ENCODE measurements at places on chromosomes 2 and 18.
A peak's percentile ranks its signal among the peaks of the same experiment; 100 is the strongest.

DNA sequence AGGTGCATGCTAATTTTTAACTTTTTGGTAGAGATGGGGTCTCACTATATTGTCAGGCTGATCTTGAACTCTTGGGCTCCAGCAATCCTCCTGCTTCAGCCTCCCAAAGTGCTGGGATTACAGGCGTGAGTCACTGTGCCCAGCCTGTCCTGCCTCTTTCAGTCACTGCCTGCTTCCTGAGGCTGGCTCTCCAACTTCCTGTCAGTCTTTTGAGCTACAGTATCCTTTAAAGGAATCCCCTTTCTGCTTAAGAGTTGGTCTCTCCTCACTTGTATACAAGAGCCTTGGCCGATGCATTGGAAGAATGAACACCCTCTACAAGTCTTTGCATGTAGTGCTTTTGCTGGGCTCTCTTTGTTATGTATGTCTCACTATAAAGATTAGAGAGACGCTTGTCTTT, 88.4 kb upstream of the SMAD2 start:
- DNase-seq = no peak

DNA sequence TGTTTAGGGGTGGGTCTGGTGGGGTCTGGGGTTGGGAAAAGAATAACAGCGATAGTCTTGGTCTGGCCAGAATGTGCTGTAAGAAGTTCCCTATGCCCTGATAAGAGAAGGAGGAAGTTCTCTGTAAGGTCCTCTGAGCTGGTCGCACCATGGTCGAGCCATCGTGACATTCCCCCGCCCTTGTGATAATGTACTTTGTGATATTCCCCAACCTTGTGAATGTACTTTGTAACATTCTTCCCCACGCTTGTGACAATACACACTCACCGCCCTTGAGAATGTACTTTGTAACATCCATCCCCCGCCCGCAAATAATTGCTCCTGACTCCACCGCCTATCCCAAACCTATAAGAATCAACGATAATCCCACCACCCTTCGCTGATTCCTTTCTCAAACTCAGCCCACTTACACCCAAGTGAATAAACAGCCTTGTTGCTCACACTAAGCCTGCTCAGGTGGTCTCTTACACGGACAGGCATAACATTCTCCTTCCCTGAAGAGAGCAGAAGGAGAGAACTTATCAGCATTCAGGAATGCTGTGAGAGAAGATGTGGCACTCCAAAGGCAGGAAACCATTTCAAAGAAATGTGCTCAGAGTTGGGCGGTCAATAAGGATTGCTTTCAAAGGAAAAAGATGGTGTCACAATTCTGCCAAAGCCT, 17.8 kb upstream of the DUSP19 start:
- no peak for DNase-seq

- DNase-seq = peak; percentile 70
Observed at GRCh38 chr2:201118121-201118960, 2.4 kb downstream of the CFLAR start.

DNA sequence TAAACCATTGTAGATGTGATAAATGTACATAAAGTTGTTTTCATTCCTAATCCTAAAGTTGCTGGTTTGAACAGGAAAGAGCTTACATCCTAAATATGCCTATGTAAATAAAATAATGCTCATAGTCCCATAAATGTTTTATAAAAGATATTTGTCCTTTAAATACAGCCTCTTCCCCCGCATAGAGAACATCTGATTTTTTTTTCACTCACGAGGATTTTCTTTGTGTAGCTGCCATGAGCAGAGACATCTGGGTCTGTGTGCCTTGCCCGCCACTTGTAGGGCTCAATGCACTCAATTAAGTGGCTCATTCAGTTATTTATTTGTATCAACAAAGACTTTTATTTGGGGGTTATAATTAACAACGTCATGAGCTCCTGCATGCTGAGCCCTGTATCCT, 72.8 kb downstream of the SOWAHC start:
- no peak for DNase-seq

- no peak for DNase-seq
Observed at GRCh38 chr2:96241227-96241626, 24.6 kb downstream of the TMEM127 start.

- peak; percentile 93 for DNase-seq
Observed at GRCh38 chr2:41840702-41841551, 206.9 kb upstream of the PKDCC start.

DNA sequence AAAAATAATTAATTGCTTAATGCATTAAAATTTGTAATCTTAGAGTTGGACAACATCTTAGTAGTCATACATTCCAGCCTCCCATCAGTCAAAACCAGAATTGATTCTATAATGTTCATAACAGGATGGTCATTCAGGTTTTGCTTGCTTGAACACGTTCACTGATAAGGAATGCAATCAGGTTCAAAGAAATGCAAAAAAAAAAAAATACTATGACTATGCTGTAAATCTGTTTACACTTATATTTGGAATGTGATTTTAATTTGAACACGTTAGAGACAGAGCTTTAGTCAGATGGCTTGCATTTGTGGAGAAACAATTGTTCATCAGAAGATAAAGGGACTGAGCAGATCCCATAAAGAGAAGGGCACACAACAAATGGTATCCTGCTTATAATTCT, 131.3 kb upstream of the UNC80 start:
- no peak for DNase-seq

GRCh38 chr2:147223119-147223518, 621.7 kb upstream of the ACVR2A start:
- no peak for DNase-seq

- DNase-seq = no peak
Observed at GRCh38 chr2:105405291-105405690, 6.4 kb upstream of the FHL2 start.

DNA sequence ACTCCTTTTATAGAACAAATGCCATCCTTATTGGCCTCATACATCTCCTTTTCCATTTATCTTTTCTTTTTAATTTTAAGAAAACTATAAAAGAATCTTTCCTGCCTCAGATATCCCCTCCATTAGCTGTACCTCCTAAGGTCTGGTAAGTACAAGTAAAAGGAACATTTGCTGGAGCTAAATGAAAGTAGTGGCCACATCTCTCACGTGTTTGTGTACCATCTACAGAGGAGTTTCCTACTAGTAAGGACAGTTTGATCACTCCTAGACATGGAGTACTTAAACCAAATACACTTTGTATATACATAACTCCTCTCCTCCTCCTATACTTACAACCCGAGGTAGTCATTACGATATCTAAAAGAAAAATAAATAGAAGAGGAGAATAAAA, 504.8 kb downstream of the LRRTM4 start:
- no peak for DNase-seq

GRCh38 chr18:41858761-41859555, 96.1 kb upstream of the PIK3C3 start:
- no peak for DNase-seq

DNA sequence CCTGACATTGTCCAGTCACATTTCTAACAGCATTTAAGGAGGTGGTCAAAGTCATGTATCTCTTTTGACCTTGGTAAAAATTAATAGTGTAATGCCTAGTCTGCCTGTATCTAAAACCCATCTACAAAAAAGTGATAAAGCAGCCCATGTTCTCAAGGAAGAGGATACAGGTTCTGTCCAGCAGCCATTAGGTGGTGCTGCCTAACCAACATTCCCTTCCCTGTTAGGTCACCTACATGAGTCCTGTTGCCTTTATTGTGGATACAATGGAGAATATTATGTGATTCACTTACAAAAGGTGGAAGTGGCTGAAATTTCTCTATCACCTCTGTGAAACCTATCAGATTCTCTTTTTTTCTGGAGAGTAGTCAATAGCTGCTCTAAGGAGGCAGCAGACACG, 52.5 kb downstream of the AQP4 start:
- DNase-seq = no peak

GRCh38 chr2:23420840-23421476, 36.0 kb downstream of the KLHL29 start:
- DNase-seq = no peak

- DNase-seq = no peak
Observed at GRCh38 chr18:58234359-58234741, 190.3 kb downstream of the NEDD4L start.

GRCh38 chr2:242034996-242035814, 165.7 kb downstream of the RTP5 start:
- DNase-seq = no peak

DNA sequence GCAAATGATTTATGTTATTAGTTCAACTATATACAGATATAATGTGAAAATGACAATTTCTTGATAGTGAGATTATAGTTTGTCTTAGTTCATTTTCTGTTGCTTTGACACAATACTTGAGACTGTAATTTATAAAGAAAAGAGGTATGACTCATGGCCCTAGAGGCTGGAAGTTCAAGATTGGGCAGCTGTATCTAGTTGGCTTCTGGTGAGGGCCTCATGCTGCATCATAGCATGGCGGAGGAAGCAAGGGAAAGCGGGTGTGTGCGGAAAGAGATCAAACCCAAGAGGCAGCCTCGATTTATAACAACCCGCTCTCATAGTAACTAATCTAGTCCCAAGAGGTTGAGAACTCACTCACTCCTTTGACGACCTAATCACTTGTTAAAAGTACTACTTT, 11.4 kb downstream of the PLEKHA3 start:
- no peak for DNase-seq

DNA sequence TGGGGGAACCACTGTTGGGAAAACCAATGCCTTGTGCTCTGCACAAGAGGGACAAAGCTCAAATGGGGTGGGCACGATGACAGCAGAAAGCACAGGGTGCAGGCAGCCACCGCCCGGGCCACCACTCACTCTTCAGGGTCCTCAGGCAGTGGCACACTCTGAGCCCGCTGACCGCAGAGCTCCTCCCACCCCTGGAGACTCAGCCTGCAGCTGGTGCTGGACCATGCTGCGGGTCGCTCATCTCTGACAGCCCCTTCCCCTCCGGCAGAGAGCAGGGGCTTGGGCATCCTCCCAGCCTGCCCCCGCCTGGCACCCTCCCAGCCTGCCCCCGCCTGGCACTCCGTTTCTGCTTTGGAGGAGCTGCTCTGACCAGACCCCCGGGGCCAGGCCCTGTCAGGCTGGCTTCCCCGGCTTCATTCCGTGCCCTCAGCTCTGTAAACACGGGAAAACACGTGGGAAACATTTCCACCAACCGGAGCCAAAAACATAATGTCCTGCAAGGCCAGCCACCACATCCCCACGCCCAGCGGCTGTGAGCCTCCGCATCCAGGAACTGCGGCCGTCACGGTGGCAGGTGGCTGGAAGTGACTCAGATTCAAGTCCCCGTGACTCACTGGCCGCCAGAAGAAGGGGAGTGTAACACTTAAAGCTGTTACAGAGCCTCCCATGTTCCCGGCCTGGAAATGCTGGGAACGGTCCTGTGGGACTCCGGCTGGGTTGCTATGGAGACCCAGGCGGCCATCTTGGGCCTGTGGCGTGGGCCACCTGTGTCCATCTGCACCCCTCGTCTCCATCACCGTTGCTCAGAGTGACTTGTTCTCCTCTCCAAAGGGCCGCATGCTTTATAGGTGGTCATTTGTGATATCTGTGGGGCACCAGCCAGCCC, 6.8 kb upstream of the SNED1 start:
- no peak for DNase-seq

- DNase-seq = no peak
Observed at GRCh38 chr2:99725820-99726219, 236.0 kb upstream of the REV1 start.

GRCh38 chr2:241821460-241822263, 12.7 kb downstream of the NEU4 start:
- DNase-seq = no peak

DNA sequence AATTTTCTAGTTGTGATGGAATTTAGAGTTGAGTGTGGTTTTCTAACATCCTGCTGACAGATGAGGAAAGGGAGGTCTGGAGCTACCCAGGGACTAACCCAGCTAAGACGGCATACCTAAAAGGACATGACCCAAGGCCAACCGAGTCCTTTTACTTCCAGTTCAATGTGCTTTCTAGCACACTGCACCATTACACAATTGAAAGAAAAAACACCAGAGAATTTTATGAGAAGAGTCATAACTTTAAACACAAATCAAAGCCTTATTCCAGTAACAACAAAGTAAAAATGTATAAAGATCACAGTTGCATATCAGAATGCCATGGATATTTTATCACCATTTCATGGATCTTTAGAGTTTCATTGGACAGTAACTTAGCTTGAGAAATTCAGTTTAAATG, 480.3 kb downstream of the MEIS1 start:
- no peak for DNase-seq

- DNase-seq = no peak
Observed at GRCh38 chr2:23286758-23287704, 97.9 kb upstream of the KLHL29 start.

DNA sequence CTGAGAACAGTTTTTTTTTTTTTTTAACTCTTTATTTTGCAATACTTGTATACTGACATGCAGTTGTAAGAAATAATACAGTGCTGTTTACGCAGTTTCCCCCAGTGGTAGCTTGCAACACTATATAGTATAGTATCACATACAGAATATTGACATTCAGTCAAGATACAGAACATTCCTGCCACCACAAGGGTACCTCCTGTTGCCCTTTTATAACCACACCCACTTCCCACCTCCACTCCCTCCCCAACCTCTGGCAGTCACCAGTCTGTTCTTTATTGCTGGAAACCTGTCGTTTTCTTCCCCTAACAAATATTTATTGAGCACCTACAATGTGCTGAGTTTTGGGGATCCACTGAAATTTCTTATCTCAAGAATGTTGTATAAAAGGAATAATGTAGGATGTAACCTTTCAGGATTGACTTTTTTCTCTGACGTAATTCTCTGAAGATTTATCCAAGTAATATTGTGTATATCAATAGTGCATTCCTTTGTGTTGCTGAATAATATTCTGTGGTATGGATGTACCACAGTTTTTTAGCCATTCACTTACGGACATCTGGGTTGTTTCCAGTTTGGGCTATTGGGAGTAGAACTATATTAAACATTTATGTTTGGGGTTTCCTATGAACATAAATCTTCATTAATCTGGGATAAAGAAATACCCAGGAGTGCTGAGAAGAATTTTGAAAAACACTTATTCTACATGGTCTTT, 51.4 kb upstream of the EML6 start:
- DNase-seq = no peak

DNA sequence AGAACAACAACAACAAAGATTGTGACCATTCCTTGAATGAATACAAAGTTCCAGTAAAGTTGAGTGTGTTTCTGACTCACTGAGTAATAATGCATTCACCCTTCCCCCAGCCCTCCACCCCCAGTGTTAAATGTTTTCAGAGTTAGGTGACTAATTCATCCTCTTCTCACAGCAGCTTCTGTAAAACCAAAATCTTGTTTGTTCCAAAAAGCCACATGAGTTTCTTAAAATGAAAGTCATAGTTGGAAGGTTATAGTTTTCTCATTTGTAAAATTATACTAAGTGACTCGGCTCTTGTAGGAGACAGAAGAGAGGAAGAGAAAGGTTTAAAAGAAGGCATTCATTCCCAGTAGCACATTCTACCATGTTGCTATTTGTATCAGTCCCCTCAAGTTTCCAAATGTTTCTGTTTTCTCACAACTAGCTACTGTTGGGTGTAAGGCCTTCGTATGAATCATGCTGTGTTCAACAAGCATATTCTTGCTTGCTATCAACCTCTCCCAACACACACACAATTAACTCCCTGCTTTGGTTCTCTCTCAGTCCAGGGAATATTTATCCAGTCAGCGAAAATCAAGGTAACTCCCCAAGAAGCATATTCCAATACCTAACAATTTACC, 75.3 kb downstream of the MBD2 start:
- DNase-seq = no peak

GRCh38 chr18:32280188-32280783, 90.4 kb downstream of the MEP1B start:
- no peak for DNase-seq

GRCh38 chr2:235749121-235749770, 255.4 kb downstream of the AGAP1 start:
- DNase-seq = no peak

GRCh38 chr2:10655074-10655473, 34.7 kb downstream of the NOL10 start:
- no peak for DNase-seq

Measured in stimulated activated effector memory CD8-positive, alpha-beta T cell treated with anti-CD3 and anti-CD28 coated beads, Interleukin-12 subunit alpha, Interleukin-12 subunit beta, amount 100 ng/mL, for 72 hours (primary cell).